Activated naive CD4-positive, alpha-beta T cell treated with anti-CD3 and anti-CD28 coated beads for 36 hours (primary cell): ENCODE measurements at places on chromosomes 7 and 10. TPM values are rescaled to one million over a fixed set of nuclear protein-coding genes. Genes with fewer than 3 reads are reported as not detected.

- H3K27me3 ChIP-seq, result no peaks in the 10 kb centered on the region
- peaks cover 9% of the 10 kb centered on the region for H3K36me3 ChIP-seq
- no peak overlapping the region for H3K4me3 ChIP-seq
These were observed 75.0 kb upstream of the AFAP1L2 start for GRCh38 chr10:114479307-114479706.

DNA sequence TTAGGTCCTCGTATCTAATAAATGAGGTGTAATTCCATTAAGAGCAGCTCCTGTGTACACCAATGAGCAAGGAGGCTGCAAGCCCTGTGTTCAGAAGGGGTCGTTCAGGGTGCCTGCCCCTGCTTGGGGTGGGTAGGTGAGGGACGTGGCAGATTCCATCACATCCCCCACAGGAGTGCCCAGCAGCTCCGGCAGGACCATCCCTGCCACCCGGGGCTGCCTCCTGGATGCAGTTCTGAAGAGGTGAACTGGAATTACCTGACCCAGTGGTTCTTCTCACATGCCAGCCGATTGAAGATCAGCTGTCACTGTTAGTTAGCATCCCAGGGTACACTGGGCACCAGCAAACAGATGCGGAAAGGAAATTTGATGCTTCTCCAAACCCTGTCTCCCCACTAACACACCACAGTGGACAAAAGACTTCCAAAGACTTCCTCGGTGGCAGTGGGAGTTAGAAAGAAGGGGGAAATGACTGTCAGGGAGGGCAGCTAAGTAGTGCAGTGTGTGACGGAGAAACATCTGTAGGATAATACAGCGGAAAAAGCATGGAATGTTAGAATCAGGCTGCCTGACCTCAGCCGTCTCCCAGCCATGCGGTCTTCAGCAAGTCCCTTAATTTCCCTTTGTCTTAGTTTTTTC is 313.6 kb upstream of the ZMIZ1 start:
- peaks cover 6% of the 10 kb centered on the region for H3K27me3 ChIP-seq
- no peak overlapping the region for H3K27ac ChIP-seq
- DNase-seq, result no peak

GRCh38 chr10:51257511-51258248 is 183.4 kb downstream of the PRKG1 start:
- no peak for DNase-seq
- no peaks in the 10 kb centered on the region for H3K4me1 ChIP-seq
- H3K4me3 ChIP-seq, result no peak overlapping the region
- H3K36me3 ChIP-seq, result no peaks in the 10 kb centered on the region
- H3K27ac ChIP-seq, result no peak overlapping the region

GRCh38 chr10:19843487-19843886 is 27.3 kb downstream of the PLXDC2 start:
- H3K36me3 ChIP-seq, result no peaks in the 10 kb centered on the region
- H3K4me1 ChIP-seq, result no peaks in the 10 kb centered on the region
- no peak overlapping the region for H3K4me3 ChIP-seq
- DNase-seq, result no peak

GRCh38 chr7:16210171-16210570 is 211.2 kb downstream of the CRPPA start:
- no peak overlapping the region for H3K4me3 ChIP-seq
- no peak for DNase-seq
- H3K4me1 ChIP-seq, result no peaks in the 10 kb centered on the region

The CDK5 gene
- total RNA-seq, result 10.0 TPM

The TMEM176B gene
- total RNA-seq, result not detected

The PRKG1 gene
- not detected for total RNA-seq

The PFKFB3 gene
- total RNA-seq, result 88.5 TPM

The HOXA3 gene
- total RNA-seq, result not detected
